Fibroblast of villous mesenchyme (primary cell): ENCODE measurements at places on chromosomes 1 and 21. TPM values are rescaled to one million over a fixed set of nuclear protein-coding genes. Genes with fewer than 3 reads are reported as not detected.

DNA sequence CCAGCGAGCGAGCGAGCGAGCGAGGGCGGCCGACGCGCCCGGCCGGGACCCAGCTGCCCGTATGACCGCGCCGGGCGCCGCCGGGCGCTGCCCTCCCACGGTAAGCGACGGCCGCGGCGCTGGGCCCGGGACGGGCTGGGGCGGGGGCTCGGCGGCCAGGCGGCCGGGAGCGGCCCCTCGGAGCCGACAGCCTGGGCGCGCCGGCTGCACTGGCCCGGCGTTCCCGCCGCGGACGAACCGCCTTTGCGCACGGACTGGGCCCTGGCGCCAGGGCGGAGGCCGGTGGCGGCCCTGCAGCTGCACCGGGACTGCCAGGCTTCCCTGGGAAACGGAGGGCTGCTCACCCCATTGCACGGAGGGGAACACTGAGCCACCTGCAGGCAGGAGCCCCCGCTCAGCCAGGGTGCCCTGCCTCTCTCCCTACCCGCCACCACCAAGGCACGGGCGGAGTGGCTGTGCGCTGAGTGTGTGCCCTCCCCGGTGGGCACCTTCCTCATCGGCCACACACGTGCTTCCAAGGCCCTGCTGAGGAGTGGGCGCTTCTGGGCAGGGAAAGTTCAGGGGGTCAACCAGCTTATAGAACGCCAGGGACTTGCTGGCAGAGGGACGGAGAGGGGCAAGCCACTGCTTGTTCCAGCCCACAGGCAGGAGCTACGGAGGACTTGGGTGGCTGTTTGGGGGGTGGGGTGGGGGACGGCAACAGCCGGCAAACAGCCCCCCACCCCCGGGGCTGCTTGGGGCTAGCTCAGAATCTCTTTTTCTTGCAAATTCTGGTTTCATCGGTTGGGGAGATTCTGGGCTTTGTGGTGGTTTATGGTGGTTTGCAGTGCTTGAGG is 532 bp downstream of the CSF1 start:
- no peak for DNase-seq

The TCEA3 gene
- total RNA-seq: 8.6 and 11.3 TPM in 2 replicates

The IL22RA1 gene
- not detected in 2 replicates for total RNA-seq

The IKBKE gene
- 23.7 and 25.8 TPM in 2 replicates for total RNA-seq

The CHIA gene
- total RNA-seq: not detected in 2 replicates

The PTPN7 gene
- not detected in 2 replicates for total RNA-seq

DNA sequence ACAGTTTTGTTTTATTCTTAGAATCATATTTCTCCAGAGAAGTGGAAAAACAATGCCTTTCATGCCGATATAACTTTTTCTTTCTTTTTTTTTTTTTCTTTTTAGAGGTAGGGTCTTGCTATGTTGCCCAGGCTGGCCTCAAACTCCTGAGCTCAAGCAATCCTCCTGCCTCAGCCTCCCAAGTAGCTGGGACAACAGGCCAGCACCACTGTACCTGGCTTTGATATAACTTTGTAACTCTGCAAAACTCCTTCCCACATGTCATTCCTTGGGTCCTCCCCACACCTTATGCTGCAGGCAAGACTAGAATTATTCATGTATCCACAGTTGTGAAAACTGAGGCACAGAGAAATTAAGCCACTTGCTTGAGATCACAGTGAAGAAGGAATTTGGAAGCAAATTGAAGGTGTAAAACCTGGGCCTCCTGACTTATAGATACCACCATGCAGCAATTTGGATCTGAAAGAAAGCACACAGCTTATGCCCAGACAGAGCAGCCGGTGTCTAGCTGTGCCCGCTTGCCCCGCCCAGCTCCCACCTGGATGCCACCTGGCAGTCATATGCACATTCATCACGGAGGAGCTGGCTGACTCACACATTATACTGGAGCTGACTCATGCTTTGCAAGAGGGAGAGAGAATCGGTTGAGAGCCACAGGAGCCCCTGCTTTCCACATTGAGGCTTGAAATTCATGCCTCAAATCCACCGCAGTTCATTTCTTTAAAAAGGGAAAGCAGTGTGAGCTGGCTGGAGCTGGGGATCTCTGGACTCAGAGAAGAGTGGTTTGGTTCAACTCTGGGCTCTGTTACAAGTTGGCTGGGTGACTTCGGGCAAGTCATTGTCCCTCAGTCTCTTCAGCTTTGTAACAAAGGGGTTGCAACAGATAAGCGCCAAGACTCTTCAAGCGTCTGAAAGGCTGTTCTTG is 8.3 kb upstream of the SLC2A1 start:
- DNase-seq: peak; percentile 88

The TEDDM1 gene
- total RNA-seq: not detected in 2 replicates

The CCT3 gene
- 268 and 431 TPM in 2 replicates for total RNA-seq

The S100A5 gene
- 0.32 TPM in 1 of 2 replicates, not detected in the other for total RNA-seq

- no peak for DNase-seq
Measured at GRCh38 chr1:101194746-101195145, 42.1 kb upstream of the S1PR1 start.

GRCh38 chr1:194281376-194281775 is 1095.0 kb upstream of the B3GALT2 start:
- DNase-seq: no peak

GRCh38 chr21:36209626-36210171 is 53.1 kb downstream of the DOP1B start:
- DNase-seq: peak; percentile 71

DNA sequence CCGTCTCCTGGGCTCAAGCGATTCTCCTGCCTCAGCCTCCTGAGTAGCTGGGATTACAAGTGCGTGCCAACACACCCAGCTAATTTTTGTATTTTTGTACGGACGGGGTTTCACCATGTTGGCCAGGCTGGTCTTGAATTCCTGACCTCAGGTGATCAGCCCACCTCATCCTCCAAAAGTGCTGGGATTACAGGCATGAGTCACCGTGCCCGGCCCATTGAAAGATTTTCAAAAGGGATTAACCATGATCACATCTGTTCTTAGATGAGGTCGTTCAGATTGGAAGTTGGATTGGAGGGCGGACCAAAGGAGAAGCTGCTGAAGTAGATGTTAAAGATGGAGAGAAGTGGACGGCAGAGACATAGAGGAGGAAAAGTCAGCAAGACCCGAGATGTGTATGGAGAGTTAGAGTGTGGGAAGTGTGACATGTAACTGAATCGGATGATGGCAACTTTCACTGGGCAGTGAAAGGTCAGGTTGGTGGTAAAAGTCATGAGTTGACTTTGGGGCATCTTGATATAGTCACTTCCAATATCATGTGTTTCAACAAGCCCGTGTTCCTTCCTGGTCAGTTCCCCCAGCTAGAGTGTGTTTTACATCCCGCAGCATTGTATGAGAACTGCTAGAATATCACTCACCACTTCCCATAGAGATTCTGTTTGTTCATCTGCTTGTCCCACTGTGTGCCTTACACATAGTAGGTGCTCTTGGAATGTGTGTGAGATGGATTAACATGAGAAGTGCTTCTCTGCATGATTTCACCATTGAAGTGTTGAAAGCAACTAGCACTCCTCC is 54.4 kb upstream of the TINAGL1 start:
- DNase-seq: no peak

The KCND3 gene
- 1.3 and 1.7 TPM in 2 replicates for total RNA-seq

The AGT gene
- 0.32 TPM in 1 of 2 replicates, not detected in the other for total RNA-seq

DNA sequence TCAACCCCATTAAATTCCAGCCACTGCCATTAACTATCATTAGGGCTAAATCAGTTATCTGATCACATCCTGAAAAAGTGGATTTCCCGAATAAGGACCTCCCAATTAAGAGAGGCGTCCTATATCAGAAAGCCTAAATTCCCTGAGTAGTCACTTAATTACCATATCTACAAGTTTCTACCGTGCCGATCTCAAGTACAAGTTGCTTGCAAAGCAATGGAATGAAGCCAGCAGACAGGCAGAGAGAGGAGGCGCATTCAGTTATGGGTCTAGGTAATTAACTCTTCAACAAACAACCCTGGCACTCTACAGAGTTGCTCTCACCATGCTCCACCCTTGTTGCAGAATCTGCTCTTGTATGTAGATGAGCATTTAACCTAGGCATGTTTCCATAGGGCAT is 494.6 kb upstream of the RUNX1 start:
- DNase-seq: no peak

GRCh38 chr1:152444045-152444444 is 30.0 kb upstream of the CRNN start:
- no peak for DNase-seq

The PRR9 gene
- total RNA-seq: under 0.01 TPM in 1 of 2 replicates, not detected in the other

- DNase-seq: peak; percentile 38
Measured at GRCh38 chr1:29912425-29912824, 676.1 kb downstream of the PTPRU start.

- DNase-seq: no peak
Measured at GRCh38 chr1:30133414-30134055, 589.9 kb downstream of the MATN1 start.

DNA sequence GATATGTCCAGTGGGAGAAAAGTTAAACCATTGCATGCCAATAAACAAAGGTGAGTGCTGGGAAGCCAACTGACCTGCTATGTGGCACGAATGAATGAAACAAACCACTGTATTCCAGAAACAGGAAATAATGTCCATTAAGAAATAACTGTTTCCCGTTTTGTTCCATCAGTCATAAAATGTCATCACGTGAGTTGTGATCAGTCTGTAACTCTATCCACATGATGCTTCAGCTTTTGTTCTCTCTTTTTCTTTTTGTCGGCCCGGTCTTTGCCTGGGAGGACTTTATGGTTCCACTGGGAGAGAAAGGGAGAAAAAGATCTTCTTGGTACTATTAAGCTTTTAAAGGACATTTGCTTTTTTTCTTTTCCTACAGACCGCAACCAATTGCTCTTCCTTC is 179.9 kb downstream of the TGFB2 start:
- DNase-seq: no peak

The MYOM3 gene
- total RNA-seq: under 0.01 TPM in 1 of 2 replicates, not detected in the other

DNA sequence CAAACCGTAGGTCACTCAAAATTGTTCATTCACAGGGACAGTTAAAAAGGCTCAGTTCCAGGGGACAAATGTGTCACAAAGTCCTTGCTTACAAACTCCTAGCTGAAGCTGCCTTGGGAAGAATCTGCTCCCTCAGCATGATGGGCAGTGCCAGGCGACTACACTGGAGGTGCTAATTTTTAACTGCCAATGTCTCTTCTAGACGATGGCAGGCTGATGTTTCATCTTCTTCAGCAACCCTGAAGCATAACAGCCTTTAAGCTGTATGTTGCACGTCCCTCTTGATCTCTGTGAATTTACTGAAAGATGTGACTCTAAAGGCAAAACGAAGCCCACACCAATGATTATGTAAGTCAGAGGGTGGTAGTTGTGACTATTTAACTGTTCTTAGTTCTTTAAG is 11.3 kb downstream of the COA7 start:
- DNase-seq: no peak

- peak; percentile 10 for DNase-seq
Measured at GRCh38 chr1:32870615-32871363, at the start of gene FNDC5. TSS of gene FNDC5 (minus strand) at chr1:32870912.

DNA sequence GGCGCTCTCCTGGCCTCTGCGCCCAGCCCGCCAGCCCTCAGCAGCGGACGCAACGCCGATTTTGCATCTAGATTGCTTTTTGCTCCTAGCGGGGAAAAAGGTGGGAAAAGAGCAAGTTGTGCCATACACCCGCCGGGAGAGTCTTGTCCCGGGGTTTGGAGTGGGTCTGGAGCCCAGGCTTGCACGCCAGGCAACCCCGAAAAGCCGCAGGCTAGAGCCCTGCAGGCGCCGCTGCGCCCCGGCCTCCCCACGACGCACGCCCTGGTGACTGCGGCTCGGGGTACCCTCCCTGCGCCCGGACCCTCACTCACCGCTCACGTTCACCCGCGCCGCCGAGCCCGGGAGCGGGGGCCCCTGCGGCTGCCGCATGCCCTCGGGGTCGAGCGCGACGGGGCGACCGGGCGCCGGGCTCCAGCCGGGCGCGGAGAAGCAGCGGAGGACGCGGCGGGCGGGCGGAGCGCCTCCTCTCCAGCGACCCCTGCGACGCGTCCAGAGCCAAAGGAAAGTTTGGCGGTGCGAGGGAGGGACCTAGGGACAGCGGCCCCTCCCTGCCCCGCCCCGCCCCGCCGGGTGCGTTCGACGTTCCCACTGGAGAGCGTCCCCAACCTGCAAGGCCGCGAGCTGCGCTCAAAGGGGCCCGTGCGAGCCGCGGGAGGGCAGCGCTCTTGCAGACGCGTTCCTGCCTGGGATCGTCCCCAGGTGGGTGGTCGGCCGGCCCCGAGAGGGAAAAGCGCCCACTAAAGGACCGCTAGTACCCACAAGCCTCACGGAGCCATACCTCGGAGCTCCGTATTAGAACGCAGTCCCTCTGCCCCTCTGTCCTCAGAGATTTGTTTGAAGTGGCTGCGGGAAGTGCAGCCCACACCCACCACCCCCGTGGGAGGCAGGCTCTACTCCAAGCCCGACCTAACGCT is at the start of gene LPAR3:
TSS of gene LPAR3 (minus strand) at position 502 of the 914 bp plus-strand sequence. CDS start 27,086 bp downstream, outside the sequence.
- DNase-seq: peak; percentile 48

The FMN2 gene
- 19.0 and 35.0 TPM in 2 replicates for total RNA-seq

- DNase-seq: no peak
Measured at GRCh38 chr21:36386031-36386642, 945 bp downstream of the CHAF1B start.

The ATP1A2 gene
- not detected in 2 replicates for total RNA-seq

The C1orf159 gene
- total RNA-seq: 6.5 and 7.1 TPM in 2 replicates

DNA sequence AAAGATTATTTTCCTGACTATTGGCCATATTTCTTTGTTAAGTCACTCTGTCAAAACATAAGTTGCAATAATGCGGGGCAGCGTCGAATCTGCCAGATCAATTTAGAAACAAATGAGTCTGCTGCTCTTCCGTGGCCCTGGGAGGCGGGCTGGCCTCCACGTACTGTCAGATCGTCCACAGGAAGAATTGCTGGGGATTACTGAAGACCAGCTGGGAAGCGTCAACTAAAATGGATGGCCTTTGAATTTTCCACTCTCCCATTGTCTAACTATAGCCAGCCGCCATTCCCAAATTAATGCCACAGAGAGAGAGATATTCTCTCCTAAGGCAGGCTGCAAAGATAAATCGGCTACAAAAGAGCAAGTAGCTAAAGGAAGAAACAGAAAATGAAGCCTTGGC is 560.2 kb downstream of the SMYD3 start:
- DNase-seq: no peak

The SELENOF gene
- 168 and 275 TPM in 2 replicates for total RNA-seq

DNA sequence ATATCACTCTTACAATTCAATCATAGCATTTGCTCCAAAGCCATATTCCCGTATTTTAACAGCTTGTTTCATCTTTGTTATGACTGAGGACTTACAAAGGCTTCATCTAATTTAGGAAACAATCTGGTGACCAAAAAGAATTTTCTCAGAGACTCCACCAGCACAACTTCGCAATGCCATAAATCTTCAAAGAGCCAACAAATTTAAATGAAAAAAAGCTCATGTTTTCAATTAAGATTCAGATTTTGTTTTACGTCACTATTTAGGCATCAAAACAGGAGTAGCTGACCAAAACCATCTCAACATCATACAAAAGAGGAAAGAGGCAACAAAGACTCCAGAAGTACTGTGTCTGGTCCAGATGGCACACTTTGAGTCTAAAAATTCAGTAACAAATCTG is 373.3 kb downstream of the TTLL7 start:
- DNase-seq: no peak

- DNase-seq: no peak
Measured at GRCh38 chr1:30345491-30346130, 377.8 kb downstream of the MATN1 start.

The FCRL1 gene
- total RNA-seq: not detected in 2 replicates

GRCh38 chr1:54283635-54284385 is 83.8 kb downstream of the MRPL37 start:
- DNase-seq: no peak
